Astrocyte of the cerebellum (primary cell): ENCODE measurements at places on chromosomes 2 and 18.

DNA sequence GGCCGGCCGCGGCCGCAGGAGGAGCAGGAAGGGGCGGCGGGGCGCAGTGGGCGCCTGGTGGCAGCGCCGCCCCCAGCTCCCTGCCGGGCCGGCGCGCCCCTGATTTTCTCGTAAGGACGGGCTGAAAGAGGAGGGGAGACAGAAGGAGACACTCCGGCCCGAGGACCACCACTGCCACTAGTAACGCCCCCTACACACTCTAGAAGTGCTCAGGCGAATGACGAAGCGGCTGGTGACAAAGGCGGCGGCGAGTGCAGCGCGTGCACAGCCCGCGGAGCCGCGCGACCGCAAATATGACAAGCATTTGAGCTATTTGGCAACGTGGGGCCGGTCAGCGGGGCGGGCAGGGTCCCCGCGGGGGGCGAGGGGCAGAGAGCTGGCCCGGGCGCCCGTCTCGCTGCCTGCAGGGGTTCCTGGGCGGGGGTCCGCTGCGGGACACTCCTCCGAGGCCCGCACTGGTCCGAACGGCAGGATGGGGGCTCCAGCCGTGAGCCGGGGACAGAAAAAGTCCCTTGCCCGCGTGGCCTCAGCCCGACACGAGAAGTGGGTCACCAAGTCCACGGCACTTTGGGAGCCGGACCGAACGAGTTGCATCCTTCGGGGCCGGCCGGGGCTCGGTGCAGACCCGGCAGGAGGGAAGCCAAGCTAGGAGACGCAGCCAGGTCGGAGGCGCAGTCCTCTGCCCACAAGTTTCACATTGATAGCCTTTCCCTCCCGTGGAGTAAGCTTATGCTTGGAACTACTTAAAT is 524 bp upstream of the SERTAD2 start:
- peak; percentile 64 for DNase-seq

- DNase-seq, result no peak
These were observed 174.8 kb downstream of the DYM start for GRCh38 chr18:49285627-49286026.

DNA sequence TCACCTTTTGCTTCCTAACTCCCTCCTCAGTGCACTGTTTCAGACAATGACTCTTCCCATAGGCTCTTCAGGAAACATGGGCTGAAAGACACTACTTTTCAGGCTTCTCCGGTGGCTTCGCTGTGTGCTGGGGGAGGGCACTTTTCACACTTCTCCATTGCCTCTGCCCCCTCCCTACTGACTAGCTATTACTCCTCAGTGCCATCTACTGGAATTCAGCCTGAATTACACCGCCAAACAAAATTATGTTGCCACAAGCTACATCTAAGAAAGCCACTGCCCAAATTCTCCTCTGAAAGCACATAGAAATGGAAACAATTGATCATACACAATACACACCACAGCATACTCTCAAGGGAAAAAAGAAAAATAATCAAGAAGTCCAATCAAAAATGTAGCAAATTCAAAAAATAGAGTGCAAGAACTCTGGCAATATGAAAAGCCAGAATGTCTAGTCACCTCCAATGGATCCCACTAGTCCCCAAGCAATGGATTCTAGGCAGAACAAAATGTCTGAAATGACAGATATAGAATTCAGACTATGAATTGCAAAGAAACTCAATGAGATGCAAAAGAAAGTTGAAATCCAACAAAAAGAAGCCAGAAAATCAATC is 1139.4 kb upstream of the GYPC start:
- no peak for DNase-seq

DNA sequence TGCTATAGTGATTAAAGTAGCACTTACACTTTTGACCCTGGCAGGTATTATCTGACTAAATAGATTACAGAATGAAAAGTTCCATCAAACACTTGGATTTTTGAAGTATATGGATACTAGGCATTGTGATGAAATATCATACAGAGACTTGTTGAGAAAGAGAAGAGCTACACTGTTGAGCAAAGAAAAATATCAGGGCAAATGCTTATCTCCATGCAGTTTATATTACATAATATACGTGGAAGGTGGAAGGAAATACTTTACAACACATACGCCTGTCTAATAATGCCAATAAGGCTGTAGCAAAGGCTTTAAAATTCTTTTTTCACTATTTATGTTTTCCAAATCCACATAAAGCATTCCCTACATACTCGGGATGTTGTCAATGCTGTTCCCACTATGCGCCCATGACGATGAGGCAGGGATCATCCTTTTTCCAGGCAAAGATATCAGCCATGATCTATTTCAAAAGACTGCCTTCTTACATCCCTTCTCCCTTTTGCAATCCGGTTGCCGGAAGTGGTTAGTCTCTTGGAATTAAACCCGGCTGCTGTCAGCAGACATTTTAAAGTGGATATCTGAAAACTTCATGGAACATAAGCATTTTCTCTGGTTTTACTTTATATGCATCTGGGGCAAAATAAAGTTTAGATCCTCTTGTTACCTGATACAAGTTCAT is 92.6 kb upstream of the ITGA4 start:
- DNase-seq, result no peak

DNA sequence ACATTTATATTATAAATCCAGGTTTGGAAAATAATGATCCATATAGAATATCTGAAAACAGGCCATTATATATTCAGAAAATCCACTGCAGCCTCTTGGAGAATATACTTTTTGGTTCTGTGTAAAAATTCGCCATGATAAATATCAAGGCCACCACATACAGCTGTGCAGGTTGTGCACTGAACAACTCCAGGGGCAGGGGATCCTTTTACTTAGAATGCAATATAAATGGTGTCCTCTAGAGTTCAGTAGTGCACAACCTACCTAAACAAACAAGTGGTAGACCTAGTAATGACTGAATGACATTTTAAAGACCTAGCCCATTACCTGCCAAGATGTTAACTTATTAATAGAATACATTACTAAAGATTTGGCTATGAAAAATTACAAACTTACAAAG is 22.4 kb downstream of the MOGAT1 start:
- no peak for DNase-seq

DNA sequence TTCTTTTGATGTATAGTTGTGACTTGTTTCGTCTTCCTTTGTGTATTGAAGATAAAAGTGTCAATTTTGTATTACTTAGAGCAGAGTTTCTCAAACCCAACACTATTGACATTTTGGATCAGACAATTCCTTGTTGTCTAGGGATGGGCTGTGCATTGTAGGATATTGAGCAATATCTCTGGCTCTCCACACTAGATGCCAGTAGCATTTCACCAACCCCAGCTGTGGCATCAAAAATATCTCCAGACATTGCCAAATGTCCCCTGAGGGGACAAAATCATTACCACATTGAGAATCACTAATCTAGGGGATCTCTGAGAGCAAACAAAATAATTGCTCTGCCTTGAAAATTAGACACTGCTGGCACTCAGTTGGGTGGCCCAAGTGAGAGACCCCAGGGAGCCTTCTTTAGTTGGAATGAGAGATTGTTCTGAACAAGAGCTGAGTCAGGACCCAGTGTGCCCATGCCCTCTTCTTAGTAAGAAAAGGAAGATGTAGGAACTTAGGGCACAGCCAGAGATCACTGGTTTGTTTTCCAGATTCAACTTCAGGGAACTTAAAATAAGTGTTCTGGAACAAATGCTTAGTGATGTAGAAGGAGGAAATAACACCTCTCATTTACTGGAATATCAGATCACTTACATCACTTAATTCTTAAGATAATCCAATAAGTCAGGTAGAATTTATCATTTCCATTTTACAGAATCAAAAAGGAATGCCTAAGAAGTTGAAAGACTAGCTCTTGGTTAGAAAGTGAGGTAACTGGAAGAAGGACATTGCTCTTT is 466.6 kb upstream of the TNP1 start:
- no peak for DNase-seq

DNA sequence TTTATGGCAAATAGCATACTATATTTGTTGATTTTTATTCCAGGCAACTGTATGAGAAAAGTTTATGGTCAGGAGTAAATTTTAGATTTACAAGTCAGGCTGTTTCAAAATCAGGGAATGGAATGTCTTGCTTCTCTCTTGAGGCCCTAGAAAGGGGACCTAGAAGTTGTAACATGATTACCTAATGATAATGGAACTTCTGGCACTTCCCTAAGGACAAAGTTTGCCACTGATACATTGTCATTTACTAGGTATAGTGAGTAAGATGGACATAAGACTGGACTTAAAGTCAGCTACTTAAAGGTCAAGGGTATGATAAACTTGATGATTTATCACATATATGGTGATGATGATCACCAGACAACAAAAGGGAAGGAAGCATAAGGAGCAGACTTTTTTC is 103.3 kb upstream of the VRK2 start:
- DNase-seq, result no peak

DNA sequence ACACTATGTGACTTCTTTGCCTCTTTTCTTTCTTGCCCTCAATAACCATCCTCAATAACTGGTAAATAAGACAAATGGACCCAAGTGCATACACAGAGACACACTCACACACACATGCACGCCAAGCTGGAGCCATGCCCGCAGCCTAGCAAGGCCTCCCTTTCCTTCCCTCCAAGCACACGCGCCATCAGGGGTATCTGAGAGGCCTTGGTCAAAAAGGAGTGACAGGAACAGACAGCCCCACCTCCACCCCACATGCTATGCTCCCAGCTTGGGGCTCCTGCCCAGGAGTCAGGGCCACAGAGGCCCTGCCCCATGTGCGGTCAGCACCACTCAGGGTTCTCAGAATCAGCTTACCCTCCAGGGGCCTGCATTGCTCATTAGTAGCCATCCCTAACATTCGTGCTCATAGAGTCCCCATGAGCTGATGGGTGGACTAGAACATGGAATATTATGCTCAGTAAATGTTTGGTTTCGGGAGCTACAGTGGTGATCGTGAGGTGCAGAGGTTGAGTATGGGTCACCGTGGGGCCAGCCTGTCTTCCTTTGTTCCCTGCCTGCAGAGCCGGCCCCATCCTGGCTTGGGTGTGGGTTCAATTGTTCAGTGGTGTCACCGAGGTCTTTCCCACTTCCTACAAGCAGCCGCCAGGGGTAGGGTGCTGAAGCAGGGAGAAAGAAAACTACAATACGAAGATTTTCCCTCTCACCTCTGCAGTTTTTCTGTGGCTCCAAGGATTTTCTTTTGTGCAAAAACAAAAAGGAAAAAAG is 158.2 kb upstream of the RAB12 start:
- no peak for DNase-seq

- no peak for DNase-seq
These were observed 82.5 kb downstream of the ATL2 start for GRCh38 chr2:38294597-38294996.

GRCh38 chr2:159192371-159192918 is 94.1 kb downstream of the WDSUB1 start:
- DNase-seq, result no peak

- DNase-seq, result no peak
These were observed 38.9 kb downstream of the SETBP1 start for GRCh38 chr18:44719519-44720060.

DNA sequence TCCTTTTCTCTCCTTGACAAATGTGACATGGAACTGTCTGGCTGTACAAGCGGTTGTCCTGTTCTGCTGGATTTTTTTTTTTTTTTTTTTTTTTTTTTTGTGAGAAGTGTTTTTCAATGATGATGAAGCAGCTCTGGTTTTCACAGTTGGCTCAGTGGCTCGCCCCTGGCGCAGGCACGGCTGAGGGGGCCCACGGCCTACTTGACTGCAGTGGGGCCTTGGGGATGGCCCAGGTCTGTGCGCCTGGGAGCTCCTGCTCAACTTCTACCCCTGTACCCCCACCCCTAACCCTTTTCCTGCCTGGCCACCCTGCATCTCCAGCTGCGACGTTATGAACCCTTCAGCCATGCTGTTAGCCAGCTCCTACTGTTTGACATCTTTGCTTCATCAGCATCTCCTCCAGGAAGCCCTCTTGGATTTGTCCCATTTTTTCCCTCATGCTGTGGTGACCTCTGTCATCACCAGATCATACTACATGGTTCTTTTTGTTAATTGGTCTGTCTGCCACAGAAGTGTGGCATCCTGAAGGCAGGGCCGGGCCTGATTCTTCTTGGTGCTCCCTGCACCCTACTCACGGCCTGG is 167.9 kb downstream of the INHBB start:
- DNase-seq, result no peak

- DNase-seq, result peak; percentile 23
These were observed 95.0 kb downstream of the DGKD start for GRCh38 chr2:233449081-233449901.

DNA sequence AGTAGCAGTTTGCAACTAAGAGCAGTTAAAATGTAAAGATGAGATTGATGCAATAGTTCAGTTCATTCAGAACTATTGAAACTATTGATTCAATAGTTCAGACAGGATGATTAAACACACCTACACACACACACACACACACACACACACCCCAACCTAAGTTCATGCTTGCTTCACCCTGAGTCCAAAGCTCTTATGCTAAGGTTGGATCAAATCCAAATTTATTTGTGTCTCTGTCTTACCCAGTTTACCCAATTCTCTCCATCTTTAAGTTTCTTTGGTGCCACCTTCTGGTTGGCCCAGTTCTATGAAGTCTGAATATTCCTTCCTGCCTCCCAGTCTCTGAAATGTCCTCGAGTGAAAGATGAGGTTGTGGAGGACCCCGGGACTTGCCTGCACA is 5.1 kb downstream of the SERPINB8 start:
- DNase-seq, result no peak

- no peak for DNase-seq
These were observed 48.7 kb downstream of the TNS1 start for GRCh38 chr2:217954051-217954450.

DNA sequence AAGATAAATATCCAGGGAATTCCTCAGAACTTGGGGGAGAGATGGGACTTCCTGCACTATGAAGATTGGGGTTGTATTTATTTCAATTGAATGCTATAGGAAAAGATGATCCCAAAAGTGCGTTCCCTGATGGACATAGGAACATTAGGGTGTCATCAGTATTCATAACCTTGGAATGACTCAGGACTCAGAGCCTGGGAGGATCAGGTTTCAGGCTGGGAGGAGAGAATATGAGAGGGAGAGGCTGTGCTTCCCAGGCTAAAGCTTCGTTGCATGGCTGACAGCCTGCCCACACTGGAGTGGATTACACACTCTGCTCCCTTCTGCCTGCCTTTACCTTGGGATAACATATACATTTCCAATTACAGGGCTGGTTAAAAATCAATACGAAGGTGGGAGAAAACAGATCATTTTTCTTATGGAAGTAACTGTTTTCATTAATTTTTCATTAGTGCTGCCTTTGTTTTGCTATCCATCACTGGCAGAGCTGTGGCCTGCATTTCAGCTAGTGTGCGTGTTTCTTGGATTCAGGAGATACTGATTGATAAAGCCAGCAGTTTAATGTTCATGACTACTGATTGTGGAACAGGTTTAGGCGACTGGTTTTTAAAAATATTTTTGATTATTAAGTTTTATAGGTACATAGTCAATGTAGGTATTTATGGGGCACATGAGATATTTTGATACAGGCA is 118.7 kb downstream of the KCTD1 start:
- peak; percentile 57 for DNase-seq

- DNase-seq, result no peak
These were observed 22.5 kb downstream of the DAPL1 start for GRCh38 chr2:158817588-158817987.
